Activated naive CD4-positive, alpha-beta T cell treated with anti-CD3 and anti-CD28 coated beads, Interleukin-2, amount 50 U/mL, for 16 hours (primary cell): ENCODE measurements at places on chromosomes 11 and 22.
A peak's percentile ranks its signal among the peaks of the same experiment; 100 is the strongest.

DNA sequence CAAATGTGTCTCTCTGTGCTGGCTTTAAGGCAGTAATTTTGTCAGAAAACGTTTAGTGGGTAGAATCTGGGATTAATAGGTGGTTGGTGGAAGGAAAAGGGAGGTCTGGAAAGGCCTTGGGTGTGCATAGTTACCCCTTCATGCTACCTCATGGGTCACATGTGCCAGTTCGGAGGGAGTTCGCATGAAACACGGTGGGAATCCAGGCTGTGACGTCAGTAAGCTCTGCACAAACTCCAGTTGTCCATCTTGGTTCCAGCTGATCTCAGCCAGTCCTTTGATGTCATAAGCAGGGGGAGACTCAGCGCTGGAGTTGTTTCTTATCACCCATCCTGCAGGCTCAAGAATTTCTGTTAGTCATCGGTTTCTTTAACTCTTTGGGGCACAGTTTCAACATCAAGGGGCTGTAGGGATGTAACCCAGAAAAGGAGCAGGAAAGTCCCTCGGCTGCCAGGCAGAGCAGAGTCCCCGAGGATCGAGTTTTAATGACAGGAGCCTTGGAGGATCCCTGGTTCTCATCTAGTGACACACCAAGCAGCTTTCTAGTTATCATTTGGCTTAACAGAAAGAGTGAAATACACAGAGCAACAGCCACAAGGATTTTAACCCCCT, 28.9 kb downstream of the MOV10L1 start:
- no peak for DNase-seq

DNA sequence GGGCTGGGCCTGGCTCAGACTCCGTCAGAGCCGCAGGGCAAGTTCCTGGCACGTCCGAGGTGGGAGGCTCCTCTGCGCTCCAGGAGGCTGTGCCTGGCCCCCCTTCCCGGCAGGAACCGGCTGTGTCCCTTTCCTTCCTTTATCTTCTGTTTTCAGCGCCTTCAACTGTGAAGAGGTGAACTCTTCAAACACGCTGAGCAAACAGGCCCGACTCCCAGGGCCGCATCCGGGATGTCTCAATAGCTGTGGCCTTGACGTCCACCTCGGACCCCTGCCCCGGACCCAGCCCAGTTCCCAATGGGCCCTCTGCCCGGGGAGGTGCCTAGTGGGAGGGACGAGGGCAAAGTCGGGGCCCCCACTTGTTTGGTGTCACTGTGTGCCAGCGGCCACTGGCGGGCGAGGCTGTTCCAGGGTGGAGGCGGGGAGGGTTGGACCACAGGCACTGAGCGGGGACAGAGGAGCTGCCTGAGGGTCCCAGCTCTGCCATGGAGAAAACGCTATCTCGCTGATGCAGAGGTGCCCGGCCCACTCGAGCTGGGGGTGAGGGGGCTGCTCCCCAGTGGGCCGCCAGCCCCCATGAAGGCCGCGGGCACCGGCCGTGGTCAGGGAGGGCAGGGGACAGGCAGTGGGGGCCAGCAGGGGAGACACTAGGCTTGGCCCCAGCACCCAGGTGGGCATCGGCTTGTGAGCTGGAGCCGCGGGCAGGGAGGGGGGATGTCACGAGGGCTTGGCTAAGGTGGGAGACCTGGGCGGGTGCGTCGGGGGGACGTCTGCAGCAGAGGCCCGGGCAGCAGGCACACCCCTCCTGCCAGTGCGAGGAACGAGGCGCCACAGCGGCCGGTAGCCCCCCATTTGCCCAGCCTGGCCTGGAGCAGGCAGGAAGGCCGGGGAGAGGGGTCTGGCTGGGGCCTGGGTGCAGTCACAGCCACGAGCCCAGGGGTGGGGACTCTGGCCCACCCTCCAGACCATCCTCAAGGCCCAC, 2.7 kb upstream of the MUC5B start:
- DNase-seq = no peak

DNA sequence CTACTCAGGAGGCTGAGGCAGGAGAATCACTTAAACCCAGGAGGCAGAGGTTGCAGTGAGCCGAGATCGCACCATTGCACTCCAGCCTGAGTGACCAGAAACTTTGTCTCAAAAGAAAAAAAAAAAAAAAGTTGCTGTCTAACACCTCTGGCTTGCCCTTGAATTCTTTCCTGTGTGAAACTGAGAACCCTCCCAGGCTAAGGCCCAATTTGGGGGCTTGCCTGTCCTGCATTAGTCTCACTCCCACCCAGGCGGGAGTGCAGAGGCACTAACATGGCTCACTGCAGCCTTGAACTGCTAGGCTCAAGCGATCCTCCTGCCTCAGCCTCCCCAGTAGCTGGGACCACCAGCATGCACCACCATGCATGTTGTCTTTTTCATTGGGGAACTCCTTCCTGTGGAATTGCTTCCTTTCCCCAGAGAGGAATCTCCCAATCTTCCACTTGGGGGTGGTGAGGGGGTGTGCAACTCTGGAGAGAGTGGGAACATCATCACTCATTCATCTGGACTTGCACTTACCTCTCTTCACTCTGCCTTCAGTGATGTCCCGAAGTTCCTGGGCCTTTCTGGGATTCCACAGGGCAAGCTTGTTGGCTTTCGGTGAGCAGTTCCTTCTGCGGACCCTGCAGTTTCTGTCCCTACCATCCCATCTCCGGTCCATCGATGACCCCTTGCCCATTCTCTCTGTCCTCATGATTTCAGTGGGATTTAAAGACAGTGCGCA, 62.1 kb upstream of the CREB3L1 start:
- DNase-seq = no peak

DNA sequence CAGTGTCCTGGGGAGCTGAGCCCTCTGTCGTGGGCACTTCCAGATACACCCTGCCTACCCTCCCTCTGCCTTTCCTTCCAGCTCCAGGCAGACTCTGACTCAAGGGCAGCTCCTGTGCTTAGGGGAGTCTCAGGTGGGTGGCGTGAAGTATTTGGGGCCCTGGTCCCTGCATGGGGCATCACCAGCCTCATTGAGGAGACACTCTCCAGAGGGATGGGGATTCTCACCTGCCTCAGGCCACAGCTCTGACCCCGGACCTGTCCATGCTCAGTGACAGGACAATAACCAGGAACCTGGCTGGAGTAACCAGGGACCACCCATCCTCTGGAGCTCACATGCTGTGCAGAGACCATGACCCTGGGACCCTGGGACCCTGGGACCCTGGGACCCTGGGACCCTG, 41.2 kb downstream of the GGTLC2 start:
- no peak for DNase-seq

DNA sequence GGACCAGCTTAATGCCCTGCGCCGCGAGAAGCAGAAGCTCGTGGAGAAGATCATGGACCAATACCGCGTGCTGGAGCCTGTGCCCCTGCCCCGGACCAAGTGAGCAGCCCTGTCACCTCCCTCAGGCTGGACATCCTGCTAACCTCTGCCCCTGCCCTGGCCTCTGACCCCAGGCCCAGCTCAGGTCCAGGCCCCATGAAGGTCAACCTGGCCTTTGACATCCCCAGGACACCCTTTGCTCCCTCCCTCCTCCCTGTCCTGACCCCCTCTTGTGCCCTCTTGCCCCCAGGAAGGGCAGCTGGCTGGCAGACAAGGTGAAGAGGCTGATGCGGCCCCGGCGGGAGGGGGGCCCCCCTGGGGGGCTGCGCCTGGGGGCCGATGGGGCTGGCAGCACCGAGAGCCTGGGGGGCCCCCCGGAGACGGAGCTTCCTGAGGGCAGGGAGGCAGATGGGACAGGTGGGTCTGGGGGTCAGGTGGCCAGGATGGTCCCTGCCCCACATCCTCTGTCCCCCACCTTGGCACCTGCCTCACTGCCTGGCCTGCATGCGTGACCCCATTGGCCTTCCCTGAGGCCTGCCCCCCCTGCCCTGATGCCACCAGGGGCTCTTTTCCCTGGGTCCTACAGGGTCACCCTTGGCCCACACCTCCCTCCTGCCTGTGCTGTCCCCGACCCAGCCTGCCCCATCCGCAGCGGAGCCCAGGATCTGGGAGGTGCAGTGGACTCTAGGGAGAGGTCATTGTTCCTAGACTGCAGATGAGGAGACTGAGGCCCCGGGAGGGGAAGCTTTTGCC, 5.1 kb upstream of the RPS6KA4 start:
- no peak for DNase-seq

GRCh38 chr11:46295312-46296058, 18.0 kb downstream of the CREB3L1 start:
- peak; percentile 83 for DNase-seq

DNA sequence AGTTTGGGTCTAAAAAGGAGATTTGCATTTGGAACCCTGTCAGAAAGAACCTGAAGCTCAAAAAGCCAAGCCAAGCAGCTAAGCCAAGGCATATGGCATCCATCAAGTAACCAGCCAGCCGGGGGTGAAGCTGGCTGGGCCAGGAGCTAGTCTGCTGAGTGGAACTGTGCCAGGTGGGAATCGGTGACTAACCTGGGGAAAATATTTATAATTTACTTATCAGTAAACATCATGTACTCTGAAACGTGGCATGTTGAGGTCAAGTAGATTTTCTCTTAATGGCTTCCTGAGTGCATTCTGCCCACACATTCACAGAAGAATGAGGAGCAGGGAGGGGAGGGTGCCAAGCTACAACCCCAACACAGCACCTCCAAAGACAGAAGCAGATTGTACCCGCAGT, 70.5 kb upstream of the SESN3 start:
- no peak for DNase-seq

- DNase-seq = no peak
Observed at GRCh38 chr11:8081591-8082250, 710 bp downstream of the TUB start.

- peak; percentile 18 for DNase-seq
Observed at GRCh38 chr11:19723572-19724342, 11.1 kb downstream of the NAV2 start.

GRCh38 chr22:43931771-43932170, 8.2 kb downstream of the PNPLA3 start:
- no peak for DNase-seq

DNA sequence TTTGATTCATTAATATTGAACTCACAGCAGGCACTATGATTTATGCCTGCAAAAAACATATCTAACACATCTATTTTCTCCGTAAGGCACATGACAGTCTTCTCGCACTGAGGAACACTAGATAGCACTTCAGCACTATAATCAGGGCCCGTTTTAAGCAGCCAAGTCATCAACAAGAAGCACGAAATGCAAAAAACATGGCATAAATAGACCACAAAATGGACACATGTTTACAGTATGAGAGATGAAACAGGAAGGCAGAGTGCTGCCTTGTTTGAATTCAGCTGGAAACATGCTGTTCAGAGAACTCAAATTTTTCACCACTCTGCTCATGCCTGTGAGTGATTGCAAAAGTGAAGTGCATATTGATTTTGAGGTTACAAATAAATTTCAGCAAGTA, 205.8 kb upstream of the PDGFD start:
- no peak for DNase-seq

DNA sequence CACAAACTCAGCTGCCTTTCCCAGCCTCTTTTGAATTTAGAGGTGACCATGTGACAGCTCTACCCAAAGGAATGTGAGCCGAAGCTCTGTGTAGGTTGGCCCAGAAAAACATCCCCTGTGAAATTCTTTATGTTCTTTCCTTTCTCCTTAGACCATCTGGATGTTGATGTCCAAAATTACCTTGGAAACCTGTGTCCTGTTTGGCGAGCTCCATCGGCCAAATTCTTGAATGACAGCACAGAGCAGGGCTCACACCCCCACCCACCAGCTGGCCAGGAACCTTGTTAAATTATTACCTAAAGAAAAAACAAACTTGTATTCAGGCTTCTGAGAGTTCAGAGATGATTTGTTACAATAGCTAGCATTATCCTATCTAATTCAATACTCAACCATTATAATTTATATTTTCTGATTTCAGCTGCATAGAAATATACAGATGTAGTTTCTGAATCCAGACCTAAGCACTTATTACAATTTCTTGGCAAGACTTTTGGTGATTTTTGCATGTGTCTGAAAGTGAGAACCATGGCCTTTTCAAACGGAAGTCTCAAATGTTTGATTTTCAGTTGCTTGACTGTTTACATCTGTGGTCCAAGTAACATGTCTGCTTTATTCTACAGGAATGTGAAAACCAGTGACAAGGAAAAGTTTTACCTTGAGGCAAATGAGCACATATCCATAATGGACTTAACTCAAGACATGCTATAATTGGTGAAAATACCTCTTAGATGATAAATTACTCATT, 554.2 kb downstream of the NTM start:
- no peak for DNase-seq

- no peak for DNase-seq
Observed at GRCh38 chr22:47837703-47838102, 1075.3 kb downstream of the TBC1D22A start.

- DNase-seq = no peak
Observed at GRCh38 chr11:27139742-27140367, 99.2 kb downstream of the BBOX1 start.

DNA sequence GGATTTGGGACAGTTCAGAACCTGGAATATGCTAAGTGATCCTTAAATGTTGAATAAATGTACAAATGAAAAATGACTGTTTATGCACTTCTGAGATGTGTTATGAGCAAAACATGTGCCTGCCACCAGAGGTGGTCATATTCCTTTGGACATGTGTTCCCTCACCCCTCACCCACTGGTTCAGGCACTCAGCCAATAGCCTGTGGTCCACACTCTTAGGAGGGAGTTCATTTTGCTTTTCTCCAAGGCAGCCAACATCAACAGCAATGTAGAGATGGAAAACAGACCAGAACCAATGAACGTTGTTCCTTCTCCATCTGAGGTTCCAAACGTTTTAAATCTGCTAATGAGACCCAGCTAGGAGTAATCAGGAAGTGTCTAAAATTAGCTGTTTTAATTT, 44.0 kb downstream of the RPUSD4 start:
- DNase-seq = no peak

GRCh38 chr11:11857769-11858168, 16.0 kb downstream of the USP47 start:
- no peak for DNase-seq

DNA sequence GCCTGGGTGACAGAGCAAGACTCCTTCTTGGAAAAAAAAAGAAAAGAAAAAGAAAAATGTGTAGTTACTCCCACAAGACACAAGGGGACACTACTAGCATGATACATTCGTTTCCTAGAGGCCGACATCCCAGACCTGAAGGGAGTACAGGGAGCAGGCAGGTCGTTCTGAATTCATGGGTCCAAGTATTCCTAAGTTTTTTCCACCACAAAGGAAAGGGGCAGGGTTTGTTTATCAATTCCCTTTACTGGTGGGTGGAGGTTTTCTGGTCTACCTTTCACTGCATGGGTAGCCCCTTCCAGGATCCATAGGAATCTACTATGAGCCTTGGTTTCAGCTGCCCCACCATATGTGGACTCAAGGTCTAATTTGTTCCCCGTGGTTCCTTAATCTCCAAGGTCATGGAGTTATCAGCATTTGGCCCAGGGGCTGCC, 11.8 kb downstream of the TIGD3 start:
- no peak for DNase-seq

- DNase-seq = no peak
Observed at GRCh38 chr11:104895634-104896033, 2.6 kb downstream of the CASP12 start.

GRCh38 chr22:42714768-42715390, 5.8 kb downstream of the A4GALT start:
- DNase-seq = no peak

- DNase-seq = no peak
Observed at GRCh38 chr11:17280494-17281127, 4.1 kb downstream of the NUCB2 start.

GRCh38 chr22:50089682-50090411, at the start of gene MOV10L1:
TSS of gene MOV10L1 (plus strand) at chr22:50090006. CDS start at chr22:50090089, 83 bp downstream.
- no peak for DNase-seq

- no peak for DNase-seq
Observed at GRCh38 chr22:26436903-26437515, 7.9 kb downstream of the ASPHD2 start.
